Endothelial cell (in vitro differentiated cells): ENCODE measurements at places on chromosomes 2 and 18. TPM values are rescaled to one million over a fixed set of nuclear protein-coding genes. Genes with fewer than 3 reads are reported as not detected.

Gene ABCG8
- total RNA-seq = not detected

Gene RAMP1
- total RNA-seq = 2.2 TPM

Gene SLC66A2
- total RNA-seq = 31.8 TPM

Gene DYNAP
- not detected for total RNA-seq

Gene USP37
- total RNA-seq = 16.1 TPM

Gene ANKRD62
- 0.13 TPM for total RNA-seq

Gene SERPINB13
- not detected for total RNA-seq

Gene SERPINB10
- total RNA-seq = not detected

Gene ASXL2
- 33.4 TPM for total RNA-seq

Gene C2orf15
- total RNA-seq = 0.26 TPM

GRCh38 chr2:109017017-109017416, 28.0 kb upstream of the EDAR start:
- H3K27me3 ChIP-seq = peaks cover 2% of the 10 kb centered on the region
- DNase-seq = no peak
- H3K36me3 ChIP-seq = no peaks in the 10 kb centered on the region
- H3K4me3 ChIP-seq = no peak overlapping the region
- H3K27ac ChIP-seq = no peak overlapping the region

GRCh38 chr2:104703669-104704068, 150.2 kb upstream of the POU3F3 start:
- H3K4me1 ChIP-seq = peaks cover 40% of the 10 kb centered on the region
- H3K4me3 ChIP-seq = no peak overlapping the region
- no peak for DNase-seq
- peaks cover 2% of the 10 kb centered on the region for H3K27me3 ChIP-seq

DNA sequence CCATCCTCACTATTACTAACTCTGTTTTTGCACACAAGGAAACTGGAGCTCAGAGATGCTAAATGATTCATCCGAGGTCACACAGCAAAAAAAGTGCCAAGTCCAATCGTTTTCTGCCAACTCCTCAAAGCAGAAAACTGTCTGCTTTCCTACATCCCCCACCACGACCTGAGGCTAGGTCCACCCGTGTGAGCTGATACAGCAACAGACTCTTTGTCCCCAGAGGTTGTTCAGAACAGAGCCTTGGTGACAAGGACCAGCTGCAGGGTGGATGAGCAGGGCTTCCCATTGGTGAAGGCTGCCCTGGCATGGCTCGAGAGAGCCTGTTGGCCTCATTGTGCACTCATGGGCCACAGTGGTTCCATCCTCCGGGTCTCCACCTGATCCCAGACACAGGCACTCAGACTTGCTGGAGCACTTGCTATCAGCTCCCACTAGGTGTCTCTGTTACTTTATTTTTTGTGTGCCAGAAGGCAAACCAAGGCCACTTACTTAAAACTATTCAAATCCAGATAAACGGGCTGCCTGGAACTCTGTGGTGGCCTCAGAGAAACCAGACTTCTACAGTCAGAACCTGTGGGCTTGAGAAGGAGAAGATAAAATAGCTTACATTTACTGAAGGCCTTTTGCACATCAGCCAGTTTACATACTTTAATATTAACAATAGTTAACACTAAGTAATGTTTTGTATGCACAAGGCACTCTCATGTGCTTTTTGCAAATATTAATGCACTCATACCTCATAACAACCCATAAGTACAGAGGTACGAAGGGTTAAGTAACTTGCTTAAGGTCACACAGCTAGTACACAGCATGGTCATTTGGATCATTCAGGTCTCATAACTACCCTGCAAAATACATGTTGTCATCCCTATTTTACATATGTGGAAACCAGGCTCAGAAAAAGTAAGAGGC, 62.9 kb upstream of the CTIF start:
- no peaks in the 10 kb centered on the region for H3K36me3 ChIP-seq
- H3K27ac ChIP-seq = no peak overlapping the region
- peak; percentile 63 for DNase-seq
- H3K27me3 ChIP-seq = no peaks in the 10 kb centered on the region
- no peak overlapping the region for H3K4me3 ChIP-seq

GRCh38 chr2:30115141-30115980, 31.4 kb upstream of the YPEL5 start:
- no peak overlapping the region for H3K27ac ChIP-seq
- no peaks in the 10 kb centered on the region for H3K36me3 ChIP-seq
- peaks cover 3% of the 10 kb centered on the region for H3K4me1 ChIP-seq
- peak; percentile 80 for DNase-seq
- no peak overlapping the region for H3K4me3 ChIP-seq
- peaks cover 3% of the 10 kb centered on the region for H3K27me3 ChIP-seq

DNA sequence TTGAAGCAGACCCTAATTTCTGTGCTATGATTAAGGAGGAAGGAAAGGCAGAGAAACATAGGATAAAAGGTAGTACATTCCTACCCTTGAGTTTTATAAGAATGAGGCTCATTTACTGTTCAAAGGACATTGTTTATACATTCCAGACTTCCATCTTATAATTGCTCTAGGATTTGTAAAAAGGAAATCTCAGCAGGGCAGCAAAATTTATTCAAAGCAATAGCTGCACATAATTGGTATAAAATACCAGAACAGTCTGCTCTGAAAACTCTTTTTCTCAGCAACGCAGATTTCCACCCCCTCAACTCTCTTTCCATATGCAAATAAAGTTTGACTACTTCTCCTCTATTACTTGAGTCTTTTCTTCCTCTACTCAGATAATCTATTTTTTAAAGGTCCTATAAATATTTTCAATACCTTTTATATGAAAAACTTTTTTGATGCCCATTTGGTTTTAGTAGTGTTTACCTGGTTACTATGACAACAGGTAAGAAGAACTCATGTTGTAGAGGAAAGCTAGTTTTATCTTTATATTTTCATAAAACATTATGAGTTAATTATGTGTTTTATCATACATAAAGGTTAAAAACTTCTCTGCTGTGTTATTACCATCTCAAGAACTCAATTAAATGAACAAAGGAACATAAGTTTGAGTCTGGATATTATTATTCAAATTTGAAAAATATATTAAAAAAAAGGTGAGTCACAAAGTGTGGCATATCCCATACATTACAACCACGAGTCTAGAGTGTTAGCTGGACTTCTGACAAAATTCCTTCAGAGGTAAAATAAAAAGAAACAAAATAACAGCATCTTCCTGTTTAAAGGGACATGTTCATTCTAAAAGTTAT, 19.9 kb downstream of the RBMS1 start:
- H3K27me3 ChIP-seq = no peaks in the 10 kb centered on the region
- no peaks in the 10 kb centered on the region for H3K36me3 ChIP-seq
- no peak overlapping the region for H3K4me3 ChIP-seq

- no peak overlapping the region for H3K27ac ChIP-seq
- no peaks in the 10 kb centered on the region for H3K27me3 ChIP-seq
- peaks cover 29% of the 10 kb centered on the region for H3K36me3 ChIP-seq
- DNase-seq = no peak
- H3K4me1 ChIP-seq = no peaks in the 10 kb centered on the region
- H3K4me3 ChIP-seq = no peak overlapping the region
These were observed 17.9 kb downstream of the PLEKHA3 start for GRCh38 chr2:178498137-178498536.

- peaks cover 1% of the 10 kb centered on the region for H3K27me3 ChIP-seq
- no peaks in the 10 kb centered on the region for H3K4me1 ChIP-seq
- H3K36me3 ChIP-seq = no peaks in the 10 kb centered on the region
- H3K27ac ChIP-seq = no peak overlapping the region
These were observed 41.3 kb downstream of the PSMG2 start for GRCh38 chr18:12744103-12744502.

DNA sequence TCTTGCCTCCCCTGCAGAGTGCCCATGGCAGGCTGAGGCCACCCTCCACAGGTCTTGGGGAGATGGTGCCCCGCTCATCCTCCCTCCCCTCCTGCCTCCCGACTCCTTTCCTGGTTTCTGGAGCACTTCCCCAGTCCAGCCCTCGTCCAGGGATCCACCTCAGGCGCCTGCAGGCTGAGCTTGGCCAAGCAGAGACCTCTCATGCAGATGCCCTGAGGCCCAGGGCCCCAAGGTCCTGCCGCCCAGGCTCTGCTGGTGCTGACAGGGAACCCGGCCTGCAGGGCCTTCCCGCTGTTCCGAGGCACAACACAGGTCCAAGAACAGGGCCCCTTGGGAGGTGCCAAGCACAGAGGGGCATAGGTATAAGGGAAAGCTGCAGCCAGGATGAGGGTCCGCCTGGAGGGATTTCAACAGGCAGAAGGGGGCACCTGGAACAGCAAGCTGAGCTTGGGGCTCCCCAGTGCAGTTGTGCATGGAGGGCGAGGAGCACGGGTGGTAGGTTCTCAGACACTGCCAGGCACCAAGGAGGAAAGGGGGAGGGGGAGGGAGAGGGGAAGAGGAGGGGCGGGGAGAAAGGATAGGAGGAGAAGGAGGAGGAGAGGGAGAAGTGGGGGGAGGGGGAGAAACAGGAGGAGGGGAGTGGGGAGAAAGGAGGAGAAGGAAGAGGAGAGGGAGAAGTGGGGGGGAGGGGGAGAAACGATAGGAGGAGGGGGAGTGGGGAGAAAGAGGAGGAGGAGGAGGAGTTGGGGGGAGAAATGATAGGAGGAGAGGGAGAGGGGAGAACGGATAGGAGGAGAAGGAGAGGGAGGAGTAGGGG, 1.2 kb upstream of the ANO7 start:
- no peak for DNase-seq
- no peak overlapping the region for H3K27ac ChIP-seq

DNA sequence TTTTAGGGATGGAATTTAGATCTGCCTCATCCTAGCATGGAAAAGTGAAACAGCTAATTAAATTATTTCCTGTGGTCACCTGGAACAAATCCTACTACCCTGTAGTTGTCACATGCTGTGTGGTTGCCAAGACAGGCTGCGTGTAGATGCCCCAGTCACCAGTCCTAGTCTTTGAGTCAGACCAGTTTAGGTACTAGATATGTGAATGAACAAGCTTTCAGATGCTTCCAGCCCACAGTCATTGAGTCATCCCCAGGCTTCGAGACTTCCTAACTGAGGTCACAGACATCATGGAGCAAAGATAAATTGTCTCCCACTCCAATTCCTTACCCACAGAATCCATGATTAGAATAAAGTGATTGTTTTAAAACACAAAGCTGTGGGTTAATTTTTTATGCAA, 35.8 kb upstream of the GRB14 start:
- no peak overlapping the region for H3K27ac ChIP-seq
- no peak overlapping the region for H3K4me3 ChIP-seq
- DNase-seq = no peak
- H3K4me1 ChIP-seq = no peaks in the 10 kb centered on the region
- H3K27me3 ChIP-seq = no peaks in the 10 kb centered on the region

- peaks cover 42% of the 10 kb centered on the region for H3K4me1 ChIP-seq
- peaks cover 1% of the 10 kb centered on the region for H3K27me3 ChIP-seq
- H3K4me3 ChIP-seq = no peak overlapping the region
- H3K27ac ChIP-seq = no peak overlapping the region
These were observed 13.3 kb downstream of the SERTAD2 start for GRCh38 chr2:64640153-64641044.

- no peaks in the 10 kb centered on the region for H3K27me3 ChIP-seq
- no peak overlapping the region for H3K4me3 ChIP-seq
- no peak for DNase-seq
These were observed 879.4 kb downstream of the BCL11A start for GRCh38 chr2:59674100-59674499.

GRCh38 chr2:150019063-150019462, 431.5 kb upstream of the MMADHC start:
- no peaks in the 10 kb centered on the region for H3K36me3 ChIP-seq
- no peak overlapping the region for H3K4me3 ChIP-seq
- H3K27me3 ChIP-seq = no peaks in the 10 kb centered on the region

- no peak overlapping the region for H3K27ac ChIP-seq
- H3K4me3 ChIP-seq = no peak overlapping the region
- peaks cover 27% of the 10 kb centered on the region for H3K4me1 ChIP-seq
- no peaks in the 10 kb centered on the region for H3K36me3 ChIP-seq
- DNase-seq = no peak
These were observed 124.8 kb upstream of the LINC00305 start for GRCh38 chr18:64273724-64274123.

- peaks cover 24% of the 10 kb centered on the region for H3K4me1 ChIP-seq
- no peak overlapping the region for H3K27ac ChIP-seq
- H3K4me3 ChIP-seq = peak overlapping the region; percentile 51
- H3K27me3 ChIP-seq = peaks cover 4% of the 10 kb centered on the region
- peaks cover 9% of the 10 kb centered on the region for H3K36me3 ChIP-seq
- no peak for DNase-seq
These were observed 32.4 kb downstream of the INPP4A start for GRCh38 chr2:98477036-98477435.

GRCh38 chr2:228786901-228787300, 484.2 kb downstream of the PID1 start:
- H3K27ac ChIP-seq = no peak overlapping the region
- no peak for DNase-seq
- H3K4me3 ChIP-seq = no peak overlapping the region
- H3K27me3 ChIP-seq = no peaks in the 10 kb centered on the region
- H3K36me3 ChIP-seq = no peaks in the 10 kb centered on the region

DNA sequence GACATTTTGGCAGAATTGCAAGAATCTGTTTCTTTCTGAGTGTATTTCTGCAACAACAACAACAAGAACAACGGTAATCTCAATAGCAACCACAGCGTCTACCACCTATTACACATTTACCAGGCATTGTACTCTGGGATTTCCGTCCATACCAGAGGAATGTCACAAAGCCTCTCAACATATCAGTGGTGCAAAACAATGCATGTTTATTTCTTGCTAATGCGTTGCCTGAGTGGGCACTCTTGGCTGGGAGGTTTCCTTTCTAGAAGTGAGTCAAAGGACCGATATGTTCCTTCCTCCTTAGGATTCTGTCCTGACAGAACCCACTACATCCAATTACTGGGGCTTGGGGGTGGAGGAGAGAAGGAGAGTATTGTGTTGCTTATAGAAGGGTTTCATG, 585.6 kb downstream of the TSN start:
- H3K27me3 ChIP-seq = no peaks in the 10 kb centered on the region
- no peak overlapping the region for H3K4me3 ChIP-seq
- H3K4me1 ChIP-seq = no peaks in the 10 kb centered on the region
- no peak for DNase-seq
- no peaks in the 10 kb centered on the region for H3K36me3 ChIP-seq
- no peak overlapping the region for H3K27ac ChIP-seq

DNA sequence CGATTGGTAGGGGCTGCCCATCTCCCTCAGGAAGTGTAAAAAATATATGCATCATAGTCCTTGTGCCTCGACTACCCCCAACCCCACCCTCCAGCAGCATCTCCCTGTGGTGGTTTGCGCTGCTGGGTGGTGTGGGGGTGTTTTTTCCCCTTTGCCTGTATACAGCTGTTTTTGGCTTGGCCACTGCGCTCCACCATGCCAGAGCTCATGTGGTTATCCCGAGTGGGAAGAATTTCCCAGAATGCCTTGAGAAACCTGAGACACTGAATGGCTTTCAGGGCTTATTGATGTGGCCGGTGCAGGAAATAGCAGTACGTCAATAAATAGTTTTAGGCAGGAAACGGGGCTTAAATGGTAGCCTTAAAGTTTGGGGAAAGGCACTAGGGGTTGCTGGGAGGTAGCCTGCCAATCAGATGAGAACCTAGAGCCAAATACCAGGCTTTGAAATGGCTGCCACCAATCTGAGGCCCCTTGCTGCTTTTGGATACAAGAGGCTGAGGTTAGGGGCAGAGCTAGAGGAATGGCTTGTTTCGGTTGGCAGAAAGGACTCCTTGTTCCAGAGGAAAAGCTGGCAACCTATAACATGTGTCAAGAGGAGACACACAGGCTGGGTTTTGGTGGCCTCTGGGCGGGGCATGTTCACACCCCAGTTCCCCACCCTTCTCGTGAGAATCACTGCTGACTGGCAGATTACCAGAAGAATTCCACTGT, 144.1 kb downstream of the SMAD7 start:
- H3K4me3 ChIP-seq = no peak overlapping the region
- no peak for DNase-seq
- peaks cover 10% of the 10 kb centered on the region for H3K27me3 ChIP-seq
